ENCODE measurements at places on chromosomes 7 and 10. TPM values are rescaled to one million over a fixed set of nuclear protein-coding genes. Genes with fewer than 3 reads are reported as not detected.

The HTRA1 gene
- total RNA-seq: 183 TPM

The HYAL4 gene
- not detected for total RNA-seq

The EGR2 gene
- 35.4 TPM for total RNA-seq

DNA sequence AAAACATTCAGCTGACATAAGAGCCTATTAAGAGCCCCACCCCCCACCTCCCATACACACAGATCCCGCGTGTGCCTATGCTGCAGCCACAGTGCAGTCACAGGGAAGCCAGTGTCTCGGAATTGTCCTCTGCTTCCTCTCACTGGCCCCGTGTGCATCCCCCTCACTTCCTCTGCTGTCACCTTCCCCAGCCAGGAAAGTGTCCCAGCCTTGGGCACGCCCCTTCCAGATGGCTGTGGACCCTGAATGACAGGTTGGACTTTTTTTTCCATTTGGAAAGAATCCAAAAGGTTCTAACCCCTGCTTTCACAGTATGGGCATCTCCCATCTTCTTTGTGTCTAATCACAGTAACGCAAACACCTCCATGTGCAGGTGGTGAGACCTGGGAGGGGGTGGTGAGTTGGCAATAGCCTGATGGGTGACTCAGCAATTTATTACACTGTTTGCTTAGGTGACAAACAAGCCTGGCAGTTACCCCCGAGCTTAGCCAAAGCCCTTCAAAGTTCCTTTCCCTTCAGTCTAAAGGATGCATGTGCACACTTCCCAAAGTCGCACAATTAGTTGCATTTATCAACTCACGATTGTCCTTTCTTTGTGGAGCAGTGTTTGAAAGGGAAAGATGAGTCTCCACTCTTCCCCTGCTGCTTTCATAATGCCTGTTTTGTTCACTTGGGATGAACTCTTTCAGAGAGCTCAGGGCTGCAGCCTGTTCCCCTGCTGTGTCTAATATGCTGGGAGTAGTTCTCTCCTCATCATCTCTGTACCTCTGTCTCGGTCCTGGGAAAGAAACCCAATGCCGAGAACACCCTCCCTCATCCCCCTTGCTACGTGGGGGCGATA is 67.5 kb upstream of the EFCAB10 start:
- H3K27ac ChIP-seq: no peak overlapping the region
- no peaks in the 10 kb centered on the region for H3K36me3 ChIP-seq
- no peak overlapping the region for H3K4me3 ChIP-seq
- no peak for DNase-seq
- H3K27me3 ChIP-seq: no peaks in the 10 kb centered on the region

GRCh38 chr10:89080660-89081059 is 90.1 kb downstream of the FAS start:
- DNase-seq: no peak
- H3K4me3 ChIP-seq: no peak overlapping the region
- no peaks in the 10 kb centered on the region for H3K27me3 ChIP-seq
- H3K27ac ChIP-seq: no peak overlapping the region
- no peaks in the 10 kb centered on the region for H3K36me3 ChIP-seq

GRCh38 chr7:129431911-129432643 is 2.2 kb upstream of the STRIP2 start:
- no peak overlapping the region for H3K27ac ChIP-seq
- peaks cover 18% of the 10 kb centered on the region for H3K27me3 ChIP-seq
- H3K4me1 ChIP-seq: peaks cover 11% of the 10 kb centered on the region
- no peak for DNase-seq

Measured in tibial nerve (tissue), 4 donors.